ENCODE measurements at places on chromosomes 11 and 22.

DNA sequence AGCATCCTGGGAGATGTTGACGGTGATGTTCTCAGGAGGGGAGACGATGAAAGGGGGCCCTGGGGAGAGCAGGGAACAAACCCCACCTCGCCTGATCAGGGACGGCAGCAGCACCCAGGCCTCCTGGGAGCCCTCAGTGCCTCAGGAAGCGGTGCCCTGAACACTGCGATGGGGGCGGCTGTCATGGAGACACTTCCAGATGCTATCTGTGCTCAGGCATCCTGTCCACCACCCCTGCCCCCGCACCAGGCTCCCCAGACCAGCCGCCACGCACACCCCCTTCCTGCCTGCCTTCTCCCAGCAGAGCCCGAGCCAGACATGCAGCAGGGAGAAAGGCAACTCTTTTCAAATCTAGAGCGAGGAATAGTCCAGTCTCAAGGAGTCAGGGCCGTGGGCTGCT, 20.6 kb downstream of the IGSF9B start:
- no peak overlapping the region for H3K27ac ChIP-seq
- no peaks in the 10 kb centered on the region for H3K4me1 ChIP-seq
- DNase-seq = no peak
- H3K36me3 ChIP-seq = peaks cover 24% of the 10 kb centered on the region
- H3K27me3 ChIP-seq = no peaks in the 10 kb centered on the region

GRCh38 chr11:93169950-93170561, 27.7 kb downstream of the SLC36A4 start:
- no peaks in the 10 kb centered on the region for H3K27me3 ChIP-seq
- H3K4me3 ChIP-seq = no peak overlapping the region
- no peaks in the 10 kb centered on the region for H3K36me3 ChIP-seq
- DNase-seq = no peak
- no peak overlapping the region for H3K27ac ChIP-seq
- H3K4me1 ChIP-seq = no peaks in the 10 kb centered on the region

DNA sequence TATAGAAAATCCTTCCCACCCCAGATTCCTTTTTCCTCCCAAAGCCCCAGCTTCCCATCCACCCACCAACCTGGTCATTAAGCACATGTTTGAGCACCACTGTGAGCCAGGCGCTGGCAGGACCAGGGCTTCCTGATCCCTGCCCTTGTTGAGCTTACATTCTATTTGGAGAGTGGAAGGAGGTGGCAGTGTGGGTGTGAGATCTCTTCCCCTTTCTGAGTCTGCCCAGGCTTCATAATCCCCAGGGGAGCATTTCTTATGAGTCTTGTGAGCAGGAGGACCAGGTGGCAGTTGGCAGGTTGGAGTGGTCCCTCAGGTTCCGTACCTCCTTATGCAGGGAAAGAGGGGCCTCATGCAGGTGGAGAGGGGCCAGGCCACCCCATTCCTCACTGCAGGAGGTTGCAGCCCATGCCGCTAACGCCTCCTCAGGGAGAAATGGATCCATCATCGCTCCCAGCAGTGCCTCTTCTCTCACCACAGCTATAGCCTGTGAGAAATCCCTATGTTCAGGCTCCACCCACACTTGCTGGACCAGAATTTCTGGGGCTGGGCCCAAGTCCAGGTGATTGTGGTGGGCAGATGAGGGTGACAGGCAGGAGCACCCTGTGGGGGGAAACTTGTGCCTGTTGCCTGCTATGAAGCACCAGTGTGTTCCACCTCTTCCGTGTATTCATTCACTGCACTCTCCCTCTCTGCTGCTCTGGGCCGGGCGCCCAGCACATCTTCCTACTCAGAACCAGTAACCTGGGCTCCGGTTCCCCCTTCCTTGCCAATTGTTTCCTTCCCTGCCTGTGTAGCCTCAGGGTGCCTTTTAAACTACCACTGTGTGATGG, 23.5 kb downstream of the UBE2L3 start:
- H3K4me1 ChIP-seq = peaks cover 49% of the 10 kb centered on the region
- no peak overlapping the region for H3K27ac ChIP-seq
- peaks cover 5% of the 10 kb centered on the region for H3K36me3 ChIP-seq
- H3K27me3 ChIP-seq = no peaks in the 10 kb centered on the region
- no peak for DNase-seq

DNA sequence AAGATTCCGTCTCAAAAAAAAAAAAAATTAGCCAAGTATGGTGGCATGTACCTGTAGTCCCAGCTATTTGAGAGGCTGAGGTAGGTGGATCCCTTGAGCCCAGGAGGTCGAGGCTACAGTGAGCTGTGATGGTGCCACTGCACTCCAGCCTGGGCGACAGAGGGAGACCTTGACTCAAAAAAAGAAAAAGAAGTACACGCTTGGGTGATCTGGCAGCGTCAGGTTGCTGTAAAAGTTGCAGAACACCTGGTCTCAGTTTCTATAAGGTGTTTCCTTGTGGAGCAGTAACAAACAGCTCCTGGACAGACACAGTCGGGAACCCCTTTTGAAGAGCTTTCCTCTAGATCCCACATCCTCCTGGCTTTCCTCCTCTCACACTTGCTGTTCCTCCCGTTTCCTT, 45.8 kb downstream of the SCGB1A1 start:
- no peaks in the 10 kb centered on the region for H3K4me1 ChIP-seq
- H3K27me3 ChIP-seq = no peaks in the 10 kb centered on the region
- DNase-seq = no peak

DNA sequence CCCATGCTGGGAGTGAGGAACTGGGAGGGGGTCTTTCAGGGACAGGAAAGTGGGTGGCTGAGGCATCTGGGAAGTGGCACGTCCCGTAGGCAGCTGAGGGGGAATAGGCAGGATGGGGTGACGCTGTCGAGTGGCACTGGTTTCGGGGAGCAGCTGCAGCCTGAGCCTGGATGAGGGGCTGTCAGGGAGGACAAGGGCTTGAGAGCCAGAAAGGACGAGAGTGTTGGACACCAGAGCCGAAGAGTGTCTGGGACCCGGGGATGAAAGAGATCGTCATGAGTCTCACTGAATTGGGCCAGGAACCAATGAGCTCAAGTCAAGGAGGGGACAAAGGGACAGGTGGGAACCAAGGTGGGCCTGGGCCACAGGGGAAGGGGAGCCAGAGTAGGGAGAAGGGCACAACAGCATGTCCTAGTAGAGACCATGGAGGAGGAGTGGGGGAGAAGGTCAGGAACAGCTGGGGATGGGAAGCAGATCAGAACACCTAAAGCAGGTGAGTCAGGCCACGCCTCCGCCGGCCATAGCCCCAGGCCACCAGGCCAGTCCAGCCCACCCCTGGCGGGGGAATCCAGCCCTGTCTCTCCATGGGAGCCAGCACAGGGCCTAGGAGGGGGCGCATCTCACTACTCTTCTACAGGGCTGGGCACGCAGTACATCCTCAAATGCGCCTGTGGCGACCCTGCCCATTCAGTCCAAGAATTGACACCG, 4.2 kb downstream of the RAB3IL1 start:
- DNase-seq = peak; percentile 58
- no peaks in the 10 kb centered on the region for H3K36me3 ChIP-seq
- peaks cover 22% of the 10 kb centered on the region for H3K4me1 ChIP-seq

DNA sequence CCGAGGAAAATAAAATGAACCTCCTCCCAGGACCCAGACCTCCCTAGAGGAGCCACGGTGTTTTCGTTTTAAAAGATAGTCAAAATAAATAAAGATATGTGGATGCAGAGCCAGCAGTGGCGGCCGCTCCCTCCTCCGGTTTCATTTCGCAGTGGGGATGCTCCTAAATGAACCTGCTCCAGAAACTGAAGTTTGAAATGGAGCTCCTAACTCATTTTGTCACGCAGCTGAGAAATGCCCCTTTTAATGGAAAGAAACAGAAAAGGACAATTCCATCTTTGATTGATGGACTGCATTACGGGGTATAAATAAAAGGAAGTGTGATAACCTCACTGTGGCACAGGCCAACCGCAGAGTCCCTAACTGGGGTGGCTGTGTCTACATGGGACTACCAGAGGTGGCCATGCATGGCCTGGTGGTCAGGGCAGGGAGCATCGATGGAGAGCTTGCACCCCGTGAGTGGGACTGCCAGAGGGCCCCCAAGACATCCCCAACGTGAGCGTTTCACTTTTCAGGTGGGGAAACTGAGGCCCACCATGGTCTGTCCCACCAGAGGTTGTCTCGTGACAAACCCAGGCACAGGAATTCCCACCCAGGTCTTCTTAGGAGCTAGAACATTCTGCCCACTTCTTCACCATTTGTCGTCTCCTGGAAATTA, 426.6 kb downstream of the BRD1 start:
- H3K36me3 ChIP-seq = no peaks in the 10 kb centered on the region
- H3K4me3 ChIP-seq = no peak overlapping the region
- peak; percentile 22 for DNase-seq
- H3K27ac ChIP-seq = no peak overlapping the region
- H3K27me3 ChIP-seq = no peaks in the 10 kb centered on the region
- no peaks in the 10 kb centered on the region for H3K4me1 ChIP-seq

- H3K4me1 ChIP-seq = no peaks in the 10 kb centered on the region
- no peak overlapping the region for H3K4me3 ChIP-seq
- DNase-seq = no peak
- H3K36me3 ChIP-seq = no peaks in the 10 kb centered on the region
- no peak overlapping the region for H3K27ac ChIP-seq
These were observed 5.1 kb upstream of the INTS4 start for GRCh38 chr11:77999446-78000030.
